ENCODE measurements at places on chromosomes 7 and 10. TPM values are rescaled to one million over a fixed set of nuclear protein-coding genes. Genes with fewer than 3 reads are reported as not detected.

SFRP5 gene
- 37.9 TPM for total RNA-seq

PLA2G12B gene
- not detected for total RNA-seq

WEE2 gene
- not detected for total RNA-seq

CARD11 gene
- total RNA-seq = 2.0 TPM

TAS2R5 gene
- total RNA-seq = 0.50 TPM

INSYN2A gene
- 0.52 TPM for total RNA-seq

MYL10 gene
- total RNA-seq = not detected

FKBP6 gene
- total RNA-seq = not detected

SFTPA1 gene
- total RNA-seq = 7.1 TPM

CLCN1 gene
- not detected for total RNA-seq

SUGCT gene
- total RNA-seq = 7.8 TPM

ANXA8L1 gene
- not detected for total RNA-seq

HK1 gene
- total RNA-seq = 114 TPM

MMD2 gene
- not detected for total RNA-seq

NANOS1 gene
- total RNA-seq = 24.4 TPM

SEMA3A gene
- total RNA-seq = 27.8 TPM

SMIM30 gene
- total RNA-seq = 37.0 TPM

BAMBI gene
- total RNA-seq = 8.4 TPM

MAGI2 gene
- total RNA-seq = 21.6 TPM

HMX3 gene
- not detected for total RNA-seq

ITGA8 gene
- 26.2 TPM for total RNA-seq

HDAC9 gene
- 130 TPM for total RNA-seq

ABCB1 gene
- total RNA-seq = 4.5 TPM

CELF2 gene
- 101 TPM for total RNA-seq

ACHE gene
- 4.6 TPM for total RNA-seq

TRIL gene
- total RNA-seq = 3.0 TPM

KIF20B gene
- 1.4 TPM for total RNA-seq

TRIM74 gene
- not detected for total RNA-seq

ITPRID1 gene
- total RNA-seq = not detected

FBXL15 gene
- total RNA-seq = 45.9 TPM

GPRIN2 gene
- total RNA-seq = 2.2 TPM

TRPV6 gene
- total RNA-seq = not detected

EVX1 gene
- total RNA-seq = not detected

PRF1 gene
- total RNA-seq = 1.2 TPM

NPY gene
- total RNA-seq = 25.3 TPM

IQUB gene
- 7.8 TPM for total RNA-seq

CPA4 gene
- total RNA-seq = not detected

NRP1 gene
- total RNA-seq = 55.0 TPM

OR2A42 gene
- not detected for total RNA-seq

ZNF239 gene
- total RNA-seq = 5.6 TPM

OPN1SW gene
- not detected for total RNA-seq

OR2A5 gene
- not detected for total RNA-seq

STEAP1 gene
- total RNA-seq = 8.6 TPM

ERVW-1 gene
- not detected for total RNA-seq

GIMAP8 gene
- total RNA-seq = 15.5 TPM

FGL2 gene
- total RNA-seq = 217 TPM

AQP1 gene
- 362 TPM for total RNA-seq

NPSR1 gene
- total RNA-seq = not detected

CEP41 gene
- total RNA-seq = 0.83 TPM

LARP4B gene
- 35.6 TPM for total RNA-seq

MBLAC1 gene
- 3.1 TPM for total RNA-seq

CLEC5A gene
- 0.66 TPM for total RNA-seq

SNCG gene
- total RNA-seq = 28.3 TPM

HPS6 gene
- 40.0 TPM for total RNA-seq

METTL2B gene
- 19.9 TPM for total RNA-seq

PON1 gene
- total RNA-seq = not detected

PRSS37 gene
- not detected for total RNA-seq

Measured in esophagus muscularis mucosa (tissue), 4 donors.